NCI-H2227 treated with DMSO at 0.1 percent for 48 hours (cell line): ENCODE measurements at places on chromosomes 13 and 19.

DNA sequence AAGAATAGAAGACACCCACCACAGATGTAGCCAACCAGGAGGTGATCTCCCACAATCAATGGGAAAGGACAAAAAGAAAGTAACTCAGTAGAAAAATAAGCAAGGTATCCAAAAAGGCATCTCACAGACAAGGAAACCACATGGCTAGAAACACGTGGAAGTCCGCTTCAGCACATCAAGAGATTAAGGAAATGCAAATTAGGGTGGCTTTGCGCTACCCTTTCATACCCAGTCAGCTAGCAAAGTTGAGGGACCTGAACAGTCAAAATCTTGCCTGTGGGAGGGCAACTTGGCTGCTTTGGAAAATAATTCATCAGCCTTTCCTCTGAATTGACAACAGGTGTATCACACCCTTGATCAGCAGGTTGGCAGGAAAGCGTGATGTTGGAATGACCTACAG is 11.6 kb upstream of the UQCR11 start:
- DNase-seq: no peak

DNA sequence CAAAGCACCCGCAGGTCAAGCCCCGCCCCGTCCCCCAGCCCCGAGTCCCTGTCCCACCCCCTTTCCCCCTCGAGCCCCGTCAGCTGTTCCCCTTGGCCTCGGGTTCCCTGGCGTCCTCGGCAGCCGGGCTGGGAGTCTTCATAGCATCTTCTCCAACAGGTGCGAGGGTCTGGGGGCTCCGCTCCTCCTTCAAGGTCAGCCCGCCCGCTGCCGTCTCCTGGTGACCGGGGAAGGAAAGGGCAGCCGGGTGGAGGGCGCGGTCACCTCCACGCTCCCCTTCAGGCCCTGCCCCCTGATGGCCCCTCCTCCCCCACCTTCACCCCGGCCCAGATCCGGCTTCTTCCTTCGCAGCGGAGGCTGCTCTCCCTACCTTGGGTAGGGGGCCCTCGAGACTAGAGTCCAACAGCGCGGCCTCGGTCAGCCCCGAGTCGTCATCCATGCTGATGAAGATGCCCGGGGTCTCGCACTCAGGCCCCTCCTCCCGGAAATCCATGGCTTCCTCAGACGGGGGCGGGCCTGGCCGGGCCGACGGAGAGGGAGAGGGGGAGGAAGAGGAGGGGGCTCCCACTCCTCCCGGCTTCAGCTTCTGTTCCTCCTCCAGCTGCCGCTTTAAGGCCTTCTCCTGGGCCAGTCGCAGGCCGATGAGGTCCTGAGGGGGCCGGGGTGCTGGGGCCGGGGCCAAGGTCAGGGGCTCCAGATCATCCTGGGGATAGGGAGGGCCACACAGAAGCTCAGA is 541 bp upstream of the RSPH6A start:
- DNase-seq: no peak

- DNase-seq: no peak
Observed at GRCh38 chr19:58558066-58558622, at the start of gene UBE2M. Gene UBE2M, minus strand, starts transcription at chr19:58558611. Its CDS starts 230 bp downstream, at chr19:58558381.

DNA sequence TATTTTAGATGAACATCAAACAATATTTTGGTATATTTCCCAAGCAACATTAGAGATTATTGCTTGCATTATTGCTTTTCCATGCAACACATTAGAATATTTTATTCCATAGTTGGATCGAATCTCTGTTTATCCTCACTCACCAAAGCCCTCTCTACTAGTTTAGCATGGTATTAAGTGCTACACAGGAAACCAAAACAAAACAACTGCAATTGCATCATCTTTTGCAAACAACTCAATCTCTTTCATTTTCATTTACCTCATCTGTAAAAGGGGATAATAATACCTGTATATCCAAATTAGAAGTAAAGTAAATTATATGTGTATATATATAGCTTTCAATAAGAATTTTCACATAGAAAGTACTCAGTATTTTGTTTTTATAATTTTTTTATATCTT is 147.8 kb upstream of the PCDH9 start:
- no peak for DNase-seq

GRCh38 chr13:45109102-45109720 is 11.1 kb upstream of the GTF2F2 start:
- DNase-seq: no peak

GRCh38 chr19:46014941-46015686 is 7.7 kb downstream of the PGLYRP1 start:
- DNase-seq: peak; percentile 56

DNA sequence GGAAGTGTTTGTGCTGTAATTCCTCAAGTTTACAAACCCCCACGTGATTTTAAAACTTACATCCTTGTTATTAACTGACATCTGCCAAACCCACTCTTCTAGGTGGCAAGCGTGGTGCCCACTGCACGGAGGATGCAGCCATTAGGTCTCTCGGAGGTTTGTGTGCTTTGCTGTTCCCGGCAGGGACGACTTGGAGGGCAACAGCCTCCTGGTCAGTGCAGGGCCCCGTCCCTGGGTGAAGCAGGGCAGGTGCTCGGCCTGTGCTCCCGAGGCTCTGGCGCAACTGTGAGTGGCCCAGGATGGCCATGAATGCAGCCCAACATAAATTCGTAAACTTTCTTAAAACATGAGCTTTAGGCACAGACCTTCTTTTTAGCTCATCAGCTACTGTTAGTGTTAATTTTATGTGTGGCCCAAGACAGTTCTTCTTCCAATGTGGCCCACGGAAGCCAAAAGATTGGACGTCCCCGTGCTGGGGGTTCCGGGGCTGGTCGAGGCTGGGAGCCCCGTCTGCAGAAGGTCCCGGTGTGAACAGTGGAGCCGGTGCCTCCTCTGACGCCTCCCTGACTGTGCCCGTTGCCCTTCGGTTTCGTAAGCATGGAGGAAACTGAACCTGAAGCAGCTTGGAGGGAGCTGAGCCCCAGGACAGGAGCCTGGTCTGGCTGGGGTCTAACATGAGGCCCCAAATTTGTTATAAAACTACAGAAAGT is 11.9 kb downstream of the GAS6 start:
- DNase-seq: no peak

DNA sequence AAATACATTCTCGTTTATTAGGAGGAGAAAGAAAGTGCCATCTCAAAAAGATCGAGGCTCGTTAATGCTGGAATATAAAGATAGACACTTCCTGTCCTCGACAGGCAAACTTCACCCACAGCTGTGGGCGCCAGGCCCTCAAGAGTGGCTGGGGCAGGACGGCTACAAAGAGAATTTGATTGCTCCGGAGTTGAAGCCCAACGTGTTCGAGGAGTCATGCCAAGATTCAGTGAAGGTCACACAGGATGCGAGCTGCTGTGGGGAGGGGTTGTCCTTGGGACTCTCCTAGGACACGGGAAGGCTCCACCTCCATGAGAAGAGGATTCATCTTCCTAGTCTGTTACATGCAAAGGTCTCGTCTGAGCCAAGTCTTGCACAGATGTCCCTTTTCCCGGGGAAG is 16.3 kb upstream of the PTPRS start:
- DNase-seq: no peak

DNA sequence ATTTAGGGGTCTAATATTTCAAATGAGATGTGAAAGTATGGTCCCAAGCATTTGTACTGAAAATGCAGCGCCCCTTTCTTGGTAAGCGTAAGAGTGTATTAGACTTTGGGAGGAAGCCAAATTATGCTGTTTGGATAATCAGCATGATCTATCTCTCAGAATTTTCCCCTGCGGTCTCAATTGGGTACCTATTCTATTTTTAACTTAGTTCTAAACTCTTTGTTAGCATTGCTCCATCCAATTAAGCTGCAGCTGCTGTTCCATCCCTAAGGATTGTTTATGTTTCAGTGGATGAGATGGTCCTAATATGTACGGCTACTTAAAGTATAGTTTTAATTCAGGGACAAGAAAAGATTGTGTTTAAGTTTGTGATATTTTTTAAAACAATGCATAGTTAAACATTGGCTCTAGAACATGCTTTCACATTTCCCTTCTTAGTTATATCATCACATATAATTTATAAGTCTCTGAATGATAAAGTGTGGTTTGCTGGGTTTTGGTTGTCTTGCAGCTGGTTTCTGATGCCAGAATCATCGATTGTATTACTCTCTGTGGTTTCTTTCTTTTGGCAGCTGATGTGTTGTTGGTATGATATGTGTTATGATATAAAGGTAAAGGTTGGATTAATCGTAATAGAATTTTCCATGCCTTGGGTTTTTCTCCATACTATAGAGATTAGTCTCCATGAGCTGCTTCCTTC is 15.0 kb downstream of the POLR1D start:
- DNase-seq: no peak

- DNase-seq: no peak
Observed at GRCh38 chr19:19151418-19151817, 13.1 kb upstream of the TMEM161A start.

GRCh38 chr13:46799139-46799538 is 2.2 kb upstream of the ESD start:
- DNase-seq: no peak

GRCh38 chr13:113275387-113275786 is 21.7 kb upstream of the LAMP1 start:
- DNase-seq: peak; percentile 11

- DNase-seq: no peak
Observed at GRCh38 chr19:51788029-51788428, 6.9 kb upstream of the FPR3 start.

GRCh38 chr13:46053162-46054012 is 841 bp upstream of the ZC3H13 start:
- no peak for DNase-seq

DNA sequence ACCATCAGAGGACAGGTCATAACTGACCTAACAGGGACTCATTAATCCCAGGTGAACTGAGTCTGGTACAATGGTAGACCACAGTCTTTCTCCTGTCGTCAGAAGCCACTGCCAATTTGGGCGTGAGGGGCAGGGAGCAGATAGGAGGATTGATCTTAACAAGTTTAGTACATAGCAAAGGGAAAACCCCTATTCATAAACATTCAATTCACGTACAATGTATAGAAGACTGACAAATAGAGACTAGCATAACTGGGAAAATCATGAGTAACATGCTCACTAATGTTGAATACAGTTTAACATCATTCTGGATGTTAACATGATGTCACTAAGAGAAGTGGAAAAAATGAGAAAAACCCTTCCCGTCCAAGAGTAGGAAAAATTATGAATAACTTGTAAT is 54.1 kb downstream of the SLC7A1 start:
- no peak for DNase-seq

DNA sequence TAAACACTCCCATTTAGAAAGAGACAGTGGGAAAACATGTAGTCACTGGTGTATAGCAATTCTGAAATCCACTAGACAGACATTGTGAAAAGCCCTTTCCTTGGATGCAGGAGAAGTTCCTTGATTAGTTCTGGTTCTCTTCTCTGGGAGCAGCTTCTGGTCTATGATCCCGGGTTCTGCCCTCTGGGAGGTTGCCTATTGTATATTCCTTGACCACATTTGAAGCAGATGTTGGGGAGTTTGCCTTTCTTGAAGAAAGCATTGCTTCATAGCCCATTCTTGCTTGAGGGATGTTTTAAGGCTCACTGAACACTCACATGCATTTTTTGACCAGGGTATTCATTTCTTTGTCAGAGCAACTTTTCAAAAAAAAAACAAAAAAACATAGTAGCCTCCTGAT is 211.9 kb downstream of the NDFIP2 start:
- DNase-seq: no peak

- DNase-seq: no peak
Observed at GRCh38 chr19:28939236-28939635, 273.7 kb downstream of the UQCRFS1 start.

DNA sequence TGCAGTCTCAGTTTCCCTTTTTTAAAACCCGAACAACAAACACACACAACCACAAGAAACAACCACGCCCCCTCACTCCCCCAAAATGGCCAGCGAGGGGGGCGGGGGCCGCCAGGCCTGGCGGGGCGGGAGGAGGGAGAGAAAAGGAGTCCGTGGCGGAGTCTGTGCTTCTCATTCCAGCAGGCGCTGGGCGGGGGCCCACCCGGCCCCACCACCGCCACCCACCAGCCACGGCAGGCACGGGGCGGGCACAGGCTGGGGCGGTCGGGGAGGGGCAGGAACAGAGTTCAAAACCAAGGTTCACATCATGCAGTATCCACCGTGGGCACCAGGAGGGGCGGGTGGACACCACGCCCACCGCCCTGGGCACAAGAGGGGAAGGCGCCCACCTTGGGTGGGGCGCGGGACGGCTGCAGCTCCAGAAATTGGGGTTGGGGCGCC is 12.9 kb downstream of the DPF1 start:
- DNase-seq: peak; percentile 98

- DNase-seq: no peak
Observed at GRCh38 chr19:33554821-33555220, 33.2 kb upstream of the PEPD start.

- no peak for DNase-seq
Observed at GRCh38 chr13:109955598-109955997, 169.2 kb upstream of the IRS2 start.

- no peak for DNase-seq
Observed at GRCh38 chr19:47447470-47448359, 24.0 kb downstream of the SLC8A2 start.

GRCh38 chr19:11337080-11337479 is 2.4 kb downstream of the RAB3D start:
- no peak for DNase-seq

GRCh38 chr13:49657241-49657641 is 28.9 kb downstream of the ARL11 start:
- DNase-seq: no peak

GRCh38 chr19:10078329-10078728 is 7.8 kb upstream of the SHFL start:
- DNase-seq: no peak

DNA sequence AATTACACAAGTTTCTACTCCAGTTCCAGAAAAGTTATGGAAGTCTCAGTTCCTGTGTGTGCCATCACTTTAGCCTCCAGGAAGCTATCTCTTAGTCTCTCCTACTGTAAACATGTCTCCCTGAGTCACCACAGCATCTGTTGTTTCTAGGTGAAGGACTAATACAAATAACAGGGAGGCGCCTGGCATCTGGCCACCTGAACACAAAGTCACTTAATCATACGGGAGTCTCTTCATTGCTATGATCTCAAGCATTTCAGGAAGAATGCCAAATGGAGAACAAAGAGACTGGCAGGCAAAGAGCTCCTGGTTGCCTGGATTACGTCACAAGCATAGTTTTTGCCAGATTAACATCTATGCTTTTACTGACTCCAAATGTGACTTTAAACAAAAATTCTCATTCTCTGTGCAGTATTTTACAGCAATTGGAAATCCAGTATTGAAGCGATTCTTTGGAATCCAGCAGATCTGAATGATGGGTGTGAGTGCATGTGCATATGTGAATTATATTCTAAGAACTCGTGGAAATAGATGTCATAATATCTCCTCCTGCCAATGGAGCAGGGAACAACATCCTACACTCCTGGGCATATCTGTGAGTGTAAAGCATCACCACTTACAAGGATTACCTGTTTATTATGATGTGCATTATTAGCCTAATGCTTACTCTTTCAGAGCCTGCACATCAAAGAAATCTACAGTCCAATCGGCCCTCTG is 572.8 kb downstream of the PCDH9 start:
- DNase-seq: peak; percentile 71

DNA sequence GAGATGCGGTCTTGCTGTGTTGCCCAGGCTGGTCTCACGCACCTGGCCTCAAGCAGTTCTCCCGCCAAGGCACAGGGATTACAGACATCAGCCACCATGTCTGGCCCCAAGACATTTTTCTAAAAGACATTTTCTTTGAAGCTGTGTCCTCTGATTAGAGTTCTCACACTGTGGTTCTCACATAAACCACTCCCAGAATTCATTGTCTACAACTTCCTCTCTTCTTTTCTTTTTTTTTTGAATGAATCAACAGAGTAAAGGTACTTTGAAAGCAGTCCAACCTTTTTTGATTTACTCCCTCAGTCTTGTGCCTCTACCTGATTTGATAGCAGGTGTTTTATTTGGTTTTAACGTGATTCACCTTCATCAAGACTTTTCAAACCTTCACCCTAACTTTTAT is 14.3 kb upstream of the SHD start:
- no peak for DNase-seq
